ENCODE measurements at places on chromosomes 2 and 18.

DNA sequence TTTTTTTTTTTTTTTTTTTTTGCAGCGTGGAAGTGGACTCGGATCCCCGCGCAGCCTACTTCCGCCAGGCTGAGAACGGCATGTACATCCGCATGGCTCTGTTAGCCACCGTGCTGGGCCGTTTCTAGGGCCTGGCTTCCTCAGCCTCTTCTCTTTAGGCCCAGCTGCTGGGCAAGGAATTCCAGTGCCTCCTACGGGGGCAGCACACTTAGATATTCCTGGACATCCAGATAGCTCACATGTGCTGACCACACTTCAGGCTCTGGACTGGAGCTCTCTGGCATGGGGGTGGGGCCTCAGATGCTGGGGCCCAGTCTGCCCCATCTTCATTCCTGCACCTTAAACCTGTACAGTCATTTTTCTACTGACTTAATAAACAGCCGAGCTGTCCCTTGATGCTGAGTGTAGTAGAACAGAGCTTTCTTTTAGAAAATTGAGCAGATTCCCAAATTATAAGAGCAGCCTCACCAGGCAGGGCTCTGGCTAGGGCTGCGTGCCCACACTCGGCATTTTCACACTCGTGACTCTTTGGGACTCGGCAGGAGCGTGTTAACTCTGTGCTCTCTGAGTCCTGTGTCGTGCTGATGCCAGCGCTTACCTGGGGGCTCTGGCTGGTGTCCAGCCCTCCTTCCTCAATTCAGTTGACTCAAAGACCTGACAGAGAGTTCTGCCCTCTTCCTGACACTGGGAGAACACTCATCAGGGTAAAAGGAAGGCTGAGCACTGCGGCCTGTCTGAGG is 19.3 kb downstream of the SLC30A3 start:
- no peak for DNase-seq

DNA sequence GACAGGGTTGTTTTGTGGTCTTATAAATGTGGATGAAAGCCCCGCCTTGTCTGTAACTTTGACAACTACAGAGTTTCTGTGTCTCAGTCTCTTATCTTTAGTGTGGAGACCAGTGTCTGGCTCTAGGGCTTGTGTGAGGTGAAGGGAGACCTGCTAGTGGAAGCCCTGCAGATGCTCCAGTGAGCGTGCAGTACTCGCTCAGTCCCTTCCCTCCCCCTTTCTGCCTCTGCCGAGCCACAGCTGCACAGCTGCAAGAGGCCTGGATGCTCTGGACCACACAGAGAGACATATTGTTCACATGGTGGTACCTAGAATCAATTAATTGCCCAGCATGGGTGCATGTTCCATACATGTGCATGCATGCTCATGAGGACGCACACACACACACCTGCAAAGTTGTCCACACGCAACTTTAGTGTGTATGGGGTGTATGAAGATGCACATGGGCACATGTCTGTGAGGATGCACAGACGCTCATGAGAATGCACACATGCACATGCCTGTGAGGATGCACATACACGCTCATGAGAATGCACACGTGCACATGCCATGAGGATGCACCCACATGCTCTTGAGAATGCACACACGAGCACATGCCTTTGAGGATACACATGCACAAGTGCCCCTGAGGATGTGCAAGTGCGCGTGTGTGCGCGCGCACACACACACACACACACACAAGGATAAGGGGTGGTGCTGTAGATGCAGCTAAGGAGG is 282.1 kb upstream of the HS6ST1 start:
- DNase-seq, result no peak

DNA sequence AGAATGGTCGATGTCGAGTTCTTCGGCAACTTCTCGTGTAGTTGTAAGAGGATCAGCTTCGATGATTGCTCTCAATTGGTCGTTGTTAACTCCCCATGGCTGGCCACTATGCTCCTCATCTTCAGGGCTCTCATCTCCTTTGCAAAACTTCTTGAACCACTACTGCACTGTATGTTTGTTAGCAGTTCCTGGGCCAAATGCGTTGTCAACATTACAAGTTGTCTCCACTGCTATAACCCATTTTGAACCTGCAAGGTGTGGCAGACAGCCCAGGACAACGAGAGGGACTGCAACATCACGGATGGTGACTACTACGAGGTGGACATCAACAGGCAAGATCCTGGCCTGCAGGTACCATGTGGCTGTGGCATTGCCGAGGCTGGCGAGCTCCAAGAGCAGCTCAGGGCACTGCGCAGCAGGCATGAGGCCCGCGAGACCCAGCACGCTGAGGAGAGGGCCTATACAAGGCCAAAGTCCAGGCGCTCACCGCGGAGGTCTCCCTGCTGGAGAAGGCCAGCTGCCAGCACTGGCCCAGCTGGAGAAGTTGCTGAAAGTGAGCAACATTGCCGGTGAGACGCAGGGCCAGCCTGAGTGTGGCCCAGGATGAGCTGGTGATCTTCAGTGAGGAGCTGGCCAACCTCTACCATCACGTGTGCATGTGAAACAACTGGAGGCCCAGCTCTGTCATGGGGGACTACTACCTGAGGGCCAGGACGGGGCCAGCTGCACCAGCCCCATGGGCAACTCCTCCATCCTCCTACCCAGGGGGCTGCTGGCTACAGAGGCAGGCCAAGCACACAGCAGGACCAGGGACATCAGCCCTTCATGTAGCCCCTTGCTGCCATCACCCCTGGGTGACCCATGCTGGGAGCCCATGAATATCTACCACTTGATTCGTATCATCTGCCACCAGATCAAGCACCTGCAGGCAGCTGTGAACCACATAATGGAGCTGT is 20.2 kb downstream of the CLK1 start:
- DNase-seq, result no peak

- DNase-seq, result no peak
These were observed 758 bp downstream of the CFAP221 start for GRCh38 chr2:119544939-119545475.

GRCh38 chr2:74078466-74078865 is 69.2 kb downstream of the BOLA3 start:
- no peak for DNase-seq

GRCh38 chr2:974054-974453 is 23.4 kb downstream of the SNTG2 start:
- no peak for DNase-seq

- no peak for DNase-seq
These were observed 134.7 kb upstream of the CCDC150 start for GRCh38 chr2:196504788-196505187.

- DNase-seq, result no peak
These were observed 8.6 kb downstream of the SPATS2L start for GRCh38 chr2:200314976-200315567.

DNA sequence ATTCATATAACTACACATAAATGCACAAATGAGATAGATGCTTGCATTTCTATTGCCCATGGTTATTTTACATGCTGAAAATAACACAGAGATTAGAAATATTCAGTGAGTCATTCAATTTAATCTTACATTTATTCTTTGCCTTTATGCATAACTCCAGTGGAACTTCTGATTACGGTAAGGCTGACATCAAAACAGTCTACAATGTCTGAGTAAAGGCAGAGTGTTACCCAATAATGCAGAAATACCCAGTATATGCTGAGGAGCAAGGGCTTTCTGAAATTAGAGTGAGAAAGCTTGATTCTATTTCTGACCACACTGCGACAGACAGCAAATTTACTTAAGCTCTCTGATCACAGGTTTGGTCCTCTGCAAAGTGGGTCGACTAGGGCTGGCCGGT is 9.2 kb downstream of the NMI start:
- DNase-seq, result no peak

DNA sequence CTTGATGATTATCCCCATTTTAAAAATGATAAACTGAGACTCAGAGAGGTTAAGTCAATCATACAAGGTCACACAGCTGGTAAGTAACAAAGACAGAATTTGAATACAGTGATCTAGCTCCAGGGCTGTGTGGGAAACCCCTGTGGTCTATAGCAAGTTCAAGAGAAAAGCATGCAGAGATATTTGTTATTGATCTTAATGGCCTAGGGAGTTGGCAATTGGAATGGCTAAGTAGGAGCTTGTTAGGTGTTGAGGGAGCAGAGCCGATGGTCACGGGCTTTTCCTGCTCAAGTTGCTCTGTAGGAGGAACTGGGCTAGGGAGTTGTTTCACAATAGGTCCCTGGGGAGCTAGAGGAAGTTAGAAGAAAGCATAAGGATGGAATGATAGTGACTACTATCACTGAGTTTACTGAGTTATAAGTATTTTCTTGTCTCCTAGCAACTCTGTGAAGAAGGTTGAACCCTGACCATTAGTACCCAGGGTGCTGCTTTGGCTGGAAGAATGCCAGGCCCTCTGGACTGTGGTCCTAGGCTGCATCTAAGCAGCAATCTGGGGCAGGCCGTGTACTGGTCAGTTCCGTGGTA is 30.0 kb downstream of the RNF125 start:
- DNase-seq, result no peak

DNA sequence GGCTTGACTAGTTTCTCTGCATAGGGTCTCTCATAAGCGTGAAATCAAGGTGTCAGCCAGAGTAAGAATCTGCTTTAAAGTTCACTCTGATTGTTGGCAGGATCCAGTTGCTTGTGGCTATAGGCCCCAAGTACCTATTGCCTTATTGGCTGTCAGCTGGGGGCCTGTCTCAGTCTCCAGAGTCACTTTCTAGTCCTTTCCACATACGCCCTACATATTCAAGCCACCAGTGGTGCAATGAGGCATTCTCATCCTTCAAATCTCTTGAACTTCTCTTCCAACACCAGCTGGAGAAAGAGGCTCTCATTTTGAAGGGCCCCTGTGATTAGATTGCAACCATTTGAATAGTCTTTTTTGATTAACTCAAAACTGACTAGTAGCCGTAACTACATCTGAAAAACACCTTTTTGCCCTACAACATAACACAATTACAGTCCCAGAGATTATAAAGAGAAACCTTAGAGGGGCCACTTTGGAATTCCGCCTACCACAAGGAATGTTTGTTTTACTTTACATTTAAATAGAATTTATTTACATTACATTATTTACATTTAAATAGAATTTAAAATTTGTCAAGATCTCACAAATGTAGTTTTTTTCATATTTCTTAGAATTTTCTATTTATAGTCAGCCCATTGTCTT is 520.1 kb downstream of the DSC3 start:
- DNase-seq, result no peak

DNA sequence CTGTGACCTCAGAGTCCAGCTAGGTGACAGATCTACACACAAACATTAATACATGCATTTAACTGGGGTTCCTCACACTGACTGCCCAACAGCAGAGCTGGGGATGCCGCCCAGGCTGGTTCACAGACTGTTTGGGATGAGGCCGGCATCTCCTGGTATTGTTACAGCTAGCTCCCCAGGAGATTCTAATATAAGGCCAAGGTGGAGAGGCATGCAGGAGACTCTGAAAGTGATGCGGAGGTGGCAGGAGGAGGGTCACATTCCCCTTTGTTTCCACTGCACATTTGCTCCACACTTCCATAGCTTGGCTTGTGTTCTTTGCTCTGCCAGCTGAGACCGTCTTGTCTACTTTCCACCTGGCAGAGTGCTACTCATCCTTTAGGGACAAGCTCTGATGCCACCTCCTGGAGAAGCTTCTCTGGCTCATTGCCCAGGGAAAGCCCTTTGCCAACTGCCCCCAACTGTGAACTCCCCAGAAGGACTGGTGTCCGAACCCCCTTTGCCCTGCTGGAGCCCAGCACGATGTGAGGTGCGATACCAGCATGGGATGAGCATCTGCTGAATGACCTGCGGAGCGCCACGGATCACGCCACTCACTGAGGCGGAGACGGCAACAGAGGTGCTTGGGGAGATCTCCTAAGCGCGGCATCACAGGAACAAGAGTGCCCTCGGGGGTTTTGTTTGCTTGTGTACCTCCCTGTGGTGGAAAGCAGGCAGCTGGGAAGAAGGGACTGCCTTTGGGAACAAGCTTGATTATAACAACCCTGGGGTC is 88.8 kb downstream of the UXS1 start:
- no peak for DNase-seq

DNA sequence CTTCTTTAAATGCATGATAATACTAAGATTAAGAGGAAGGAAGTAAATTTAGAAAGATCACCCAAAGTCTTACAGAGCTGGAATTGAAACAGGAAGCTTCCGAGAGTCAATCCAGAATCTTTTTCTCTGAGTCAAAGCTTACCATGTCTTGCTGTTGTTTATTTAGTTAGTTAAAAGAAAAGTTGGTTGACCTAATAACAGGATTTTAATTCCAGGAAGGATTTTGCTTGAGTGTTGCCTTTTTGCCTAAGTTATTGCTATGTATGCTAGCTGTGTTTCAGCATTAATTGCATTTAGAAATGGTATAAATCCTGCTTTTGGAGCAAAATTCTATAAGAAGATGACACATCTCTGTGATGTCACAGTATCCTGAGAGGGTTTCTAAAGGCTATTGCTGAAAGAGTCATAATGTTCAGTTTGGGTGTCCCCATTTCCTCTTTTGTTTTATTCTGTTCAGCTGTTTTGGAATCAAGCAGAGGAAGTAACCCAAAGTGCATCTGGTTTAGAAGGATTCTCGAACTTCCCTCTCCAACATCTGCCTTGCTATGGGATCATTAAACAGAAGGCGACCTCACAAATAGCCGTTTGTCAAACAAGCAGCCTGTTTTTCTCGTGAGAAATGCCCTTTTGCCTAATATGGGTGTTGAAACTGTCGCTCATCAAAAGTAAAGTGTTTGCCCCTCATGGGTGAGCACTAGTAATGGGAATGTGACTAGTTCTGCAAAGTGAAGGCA is 271.5 kb upstream of the MMADHC start:
- DNase-seq, result no peak

- DNase-seq, result no peak
These were observed 41.0 kb upstream of the ACTR3 start for GRCh38 chr2:113848758-113849415.

DNA sequence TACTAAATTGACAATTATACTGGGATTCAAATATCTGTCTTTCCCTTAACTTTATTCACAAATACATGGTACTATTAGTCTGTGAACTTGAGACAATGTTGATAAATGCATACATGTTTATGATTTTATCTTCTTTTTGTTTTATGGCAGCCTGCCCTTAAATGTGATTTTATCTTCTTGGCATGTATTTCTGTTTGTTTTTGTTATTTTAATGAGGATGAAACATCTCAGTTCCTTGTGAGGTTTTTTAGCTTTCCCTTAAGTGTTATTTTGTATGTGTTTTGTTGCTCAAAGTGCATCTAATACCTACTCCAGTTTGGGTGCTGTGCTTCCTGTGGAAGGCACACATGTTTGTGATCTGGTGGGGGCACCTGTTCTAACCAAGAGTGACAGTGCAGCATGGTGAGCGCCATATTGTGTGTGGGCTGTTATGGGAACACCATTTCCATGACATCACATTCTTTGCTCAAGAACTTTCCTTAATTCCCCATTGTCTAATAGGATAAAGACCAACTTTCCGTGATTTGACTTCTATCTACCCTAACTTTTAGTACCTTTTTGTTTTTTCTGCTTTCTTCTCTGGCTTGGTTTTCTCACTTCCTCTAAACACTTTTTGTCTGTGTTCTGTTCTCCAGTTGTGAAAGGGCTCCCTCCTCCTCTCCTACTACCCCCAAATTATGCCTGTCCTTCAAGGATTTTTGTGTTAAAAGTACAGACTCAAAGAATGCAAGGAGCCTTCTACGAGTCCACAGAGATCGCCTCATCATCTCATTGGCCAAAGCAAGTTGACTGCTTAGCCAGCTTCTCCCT is 162.1 kb upstream of the TTC39C start:
- DNase-seq, result no peak
